ENCODE measurements at places on chromosomes 16 and 17. TPM values are rescaled to one million over a fixed set of nuclear protein-coding genes. Genes with fewer than 3 reads are reported as not detected.
A peak's percentile ranks its signal among the peaks of the same experiment; 100 is the strongest.

IRX6 gene
- total RNA-seq = 1.8 TPM

TENT4B gene
- total RNA-seq = 13.0 TPM

DNA sequence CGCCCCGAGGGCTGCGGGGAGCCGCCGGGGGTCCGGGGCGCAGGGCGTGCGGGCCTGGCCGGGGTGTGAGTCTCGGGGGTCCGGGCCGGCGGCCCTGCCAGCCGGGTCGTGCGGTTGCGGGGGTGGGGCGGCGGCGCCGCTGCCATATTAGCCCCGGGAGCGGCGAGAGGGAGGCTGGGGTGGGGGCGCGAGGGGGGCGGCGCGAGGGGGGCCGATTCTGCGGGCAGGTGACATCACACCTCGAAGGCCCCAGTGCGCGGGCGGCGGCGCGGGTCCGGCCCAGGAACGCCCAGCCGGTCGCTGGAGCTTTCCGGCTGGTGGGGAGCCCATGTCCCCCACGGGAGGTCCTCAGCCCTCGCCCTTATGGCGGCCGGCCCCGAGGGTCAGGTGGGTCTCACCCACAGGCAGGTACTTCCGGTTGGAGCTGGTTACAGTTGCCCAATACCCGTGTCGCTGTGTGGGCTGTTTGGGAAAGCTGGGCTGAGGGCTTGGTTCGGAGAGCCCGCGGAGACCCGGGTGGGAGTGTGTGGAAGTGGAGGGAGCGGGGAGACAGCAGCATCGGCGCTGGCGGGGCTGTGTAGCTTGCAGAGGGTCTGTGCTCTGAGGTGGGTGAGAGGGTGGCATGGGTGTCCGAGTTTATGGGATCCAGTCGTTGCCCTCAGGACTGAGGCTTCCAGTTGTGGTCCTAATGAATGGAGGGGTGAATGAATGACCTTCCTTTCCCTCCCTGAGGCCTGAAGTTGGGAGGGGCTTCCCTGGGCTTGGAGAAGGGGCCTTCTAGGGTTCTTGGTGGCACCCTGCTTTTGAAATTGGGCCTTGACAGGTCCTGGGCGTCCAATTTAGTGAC lies 804 bp downstream of the ATP6V0C start:
- peak overlapping the region; percentile 78 for H3K4me3 ChIP-seq
- peaks cover 10% of the 10 kb centered on the region for H3K36me3 ChIP-seq
- no peaks in the 10 kb centered on the region for H3K27me3 ChIP-seq

GRCh38 chr17:31544186-31544585 lies 152.7 kb downstream of the RAB11FIP4 start:
- no peak overlapping the region for H3K27ac ChIP-seq
- DNase-seq = peak; percentile 45
- H3K4me1 ChIP-seq = no peaks in the 10 kb centered on the region
- no peaks in the 10 kb centered on the region for H3K27me3 ChIP-seq
- H3K36me3 ChIP-seq = no peaks in the 10 kb centered on the region

DNA sequence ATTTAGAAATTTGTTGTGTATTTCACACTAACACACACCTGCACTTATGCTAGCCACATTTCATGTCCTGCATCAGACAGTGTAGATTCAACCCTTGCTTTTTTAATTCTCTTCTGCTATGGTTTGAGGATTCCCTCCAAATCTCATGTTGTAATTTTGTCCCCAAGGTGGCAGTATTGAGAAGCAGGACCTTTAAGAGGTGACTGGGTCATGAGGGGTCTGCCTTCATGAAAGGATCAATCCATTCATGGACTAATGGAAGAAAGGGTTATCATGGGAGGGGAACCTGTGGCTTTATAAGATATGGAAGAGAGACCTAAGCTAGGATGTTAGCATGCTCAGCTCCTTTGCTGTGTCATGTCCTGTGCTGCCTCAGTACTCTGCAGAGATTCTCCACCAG lies 1032.2 kb downstream of the CDH11 start:
- H3K27ac ChIP-seq = no peak overlapping the region
- no peaks in the 10 kb centered on the region for H3K36me3 ChIP-seq
- DNase-seq = no peak
- no peaks in the 10 kb centered on the region for H3K4me1 ChIP-seq
- no peaks in the 10 kb centered on the region for H3K27me3 ChIP-seq
- no peak overlapping the region for H3K4me3 ChIP-seq

DNA sequence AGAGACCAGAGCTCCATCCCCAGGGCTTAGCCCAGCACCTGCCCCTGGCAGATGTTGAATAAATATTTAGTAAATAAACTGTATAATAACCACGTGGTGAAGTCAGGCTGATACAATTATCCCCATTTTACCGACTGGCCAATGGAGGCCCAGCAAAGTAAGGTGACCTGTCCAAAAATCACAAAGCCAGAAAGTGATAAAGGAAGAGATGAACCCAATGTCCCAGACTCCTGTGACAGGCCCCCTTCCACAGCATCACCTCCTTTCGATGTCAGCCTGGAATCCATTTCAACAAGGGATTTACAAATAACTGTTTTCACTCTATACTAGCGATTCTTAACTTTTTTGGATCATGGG lies 5.5 kb downstream of the TVP23A start:
- H3K4me1 ChIP-seq = no peaks in the 10 kb centered on the region
- DNase-seq = no peak
- H3K36me3 ChIP-seq = no peaks in the 10 kb centered on the region
- no peaks in the 10 kb centered on the region for H3K27me3 ChIP-seq

DNA sequence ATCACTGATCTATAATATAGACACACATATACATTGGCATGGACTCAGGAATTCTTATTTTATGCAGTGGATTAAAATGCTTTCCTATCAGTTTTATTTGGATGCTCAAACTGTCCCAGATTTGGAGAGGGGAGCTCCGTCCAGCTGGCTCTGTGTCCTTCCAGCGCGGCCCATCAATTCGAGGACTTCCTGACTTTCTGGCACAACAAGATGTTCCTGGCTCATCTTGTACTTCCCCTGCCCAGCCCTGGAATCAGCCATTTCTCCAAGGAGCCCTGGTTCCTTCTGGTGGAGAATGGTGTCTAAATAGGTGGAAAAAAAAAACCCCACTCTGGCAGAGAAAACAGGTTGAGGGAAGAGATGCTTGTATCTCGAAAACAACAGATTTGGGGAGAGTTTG lies 94.5 kb downstream of the CRISPLD2 start:
- DNase-seq = no peak
- H3K4me1 ChIP-seq = peaks cover 6% of the 10 kb centered on the region
- peak overlapping the region; percentile 95 for H3K27ac ChIP-seq
- no peaks in the 10 kb centered on the region for H3K36me3 ChIP-seq

DNA sequence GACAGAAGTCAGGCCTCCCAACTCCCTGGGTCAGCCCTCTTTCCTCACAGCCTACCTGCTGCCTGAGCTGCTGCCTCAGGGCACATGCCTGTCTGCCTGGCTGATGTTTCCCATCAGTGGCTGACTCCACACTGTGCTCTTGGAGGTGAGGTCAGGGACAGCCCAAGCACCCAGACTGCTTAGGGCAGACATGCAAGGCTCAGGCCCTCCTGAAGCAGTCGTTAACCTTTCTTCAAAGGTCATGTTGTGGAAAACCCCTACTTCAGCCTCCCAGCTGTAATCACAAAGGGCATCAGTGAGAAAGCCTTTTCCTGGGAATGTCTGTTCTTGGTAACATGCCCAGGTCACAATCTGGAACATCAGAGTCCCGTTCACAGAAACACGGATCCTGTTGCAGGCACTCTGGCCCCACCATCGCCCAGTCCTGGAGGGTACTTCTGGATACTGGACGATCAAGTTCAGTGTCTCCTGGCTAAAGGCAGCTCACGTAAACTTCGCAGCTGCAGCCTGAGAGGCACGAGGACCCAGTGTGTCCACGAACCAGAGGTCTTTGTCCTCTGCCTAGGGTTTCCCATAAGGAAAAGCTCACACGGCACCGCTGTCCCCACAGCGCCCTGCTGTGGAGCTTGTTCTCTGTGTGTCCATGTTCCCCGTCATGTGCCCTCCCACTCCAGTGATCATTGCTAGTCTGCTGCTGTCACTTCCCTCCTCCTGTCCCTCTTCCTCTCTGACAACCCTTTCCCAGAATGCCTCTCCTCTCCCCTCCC lies 54.9 kb downstream of the GNAO1 start:
- H3K4me1 ChIP-seq = no peaks in the 10 kb centered on the region
- H3K4me3 ChIP-seq = no peak overlapping the region

DNA sequence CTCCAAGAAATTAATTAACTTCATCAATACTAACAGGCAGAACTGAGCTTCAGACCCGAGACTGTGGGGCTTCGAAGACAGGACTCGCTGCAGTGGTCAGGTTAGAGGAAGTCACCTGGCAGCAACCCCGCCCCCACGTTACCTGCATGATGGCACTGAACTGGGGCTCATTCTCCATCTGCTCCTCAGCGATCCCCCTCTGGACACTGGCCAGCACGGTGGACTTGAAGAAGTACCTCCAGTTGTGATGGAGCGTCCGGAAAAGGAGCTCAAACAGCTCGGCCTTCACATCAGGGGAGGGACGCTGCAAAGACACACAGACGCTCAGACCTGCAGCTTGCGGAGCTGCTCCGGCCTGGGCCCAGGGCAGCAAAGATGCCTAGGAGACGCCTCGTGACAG lies 40.9 kb upstream of the GSG1L start:
- peak; percentile 70 for DNase-seq
- peaks cover 100% of the 10 kb centered on the region for H3K36me3 ChIP-seq
- no peak overlapping the region for H3K27ac ChIP-seq
- H3K4me3 ChIP-seq = no peak overlapping the region
- no peaks in the 10 kb centered on the region for H3K27me3 ChIP-seq
- H3K4me1 ChIP-seq = peaks cover 11% of the 10 kb centered on the region

DNA sequence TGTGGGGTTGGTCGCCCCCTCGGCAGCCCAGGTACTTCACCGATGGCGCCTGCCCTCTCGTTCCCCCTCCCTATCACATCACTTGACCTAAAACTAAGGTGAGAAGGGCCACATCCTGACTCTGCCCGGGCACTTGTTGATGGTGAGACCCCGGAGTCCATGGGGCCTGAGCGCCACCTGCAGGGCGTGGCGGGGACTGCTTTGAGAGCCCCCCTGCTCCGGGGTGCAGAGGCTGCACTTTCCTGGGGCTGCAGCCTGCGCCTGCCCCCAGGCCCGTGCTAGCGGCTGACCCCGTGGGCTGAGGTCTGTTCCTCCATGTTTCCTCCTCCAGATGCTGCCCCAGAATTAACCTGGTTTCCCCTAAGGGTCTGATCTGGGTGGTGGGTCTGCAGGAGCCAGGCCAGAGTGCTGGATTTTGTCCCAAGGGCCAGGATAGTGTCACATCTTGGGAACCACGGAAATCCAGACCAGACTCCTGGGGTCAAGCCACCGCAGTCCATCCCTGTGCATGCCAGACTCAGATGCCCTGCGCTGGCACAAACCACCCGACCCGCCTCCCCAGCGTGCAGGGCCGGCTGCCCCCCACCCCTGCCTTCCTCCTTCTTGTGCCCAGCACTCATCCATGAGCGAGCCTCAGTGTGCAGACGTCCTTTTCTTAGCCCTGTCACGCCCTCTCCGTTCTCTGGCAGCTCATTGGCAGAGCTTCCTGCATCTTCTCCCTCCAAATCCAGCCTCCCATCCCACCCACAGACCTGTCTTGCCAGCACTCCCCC lies 2.7 kb downstream of the NDUFAF8 start:
- no peak overlapping the region for H3K4me3 ChIP-seq
- H3K27me3 ChIP-seq = no peaks in the 10 kb centered on the region
- no peak overlapping the region for H3K27ac ChIP-seq
- peaks cover 19% of the 10 kb centered on the region for H3K4me1 ChIP-seq
- peak; percentile 90 for DNase-seq

DNA sequence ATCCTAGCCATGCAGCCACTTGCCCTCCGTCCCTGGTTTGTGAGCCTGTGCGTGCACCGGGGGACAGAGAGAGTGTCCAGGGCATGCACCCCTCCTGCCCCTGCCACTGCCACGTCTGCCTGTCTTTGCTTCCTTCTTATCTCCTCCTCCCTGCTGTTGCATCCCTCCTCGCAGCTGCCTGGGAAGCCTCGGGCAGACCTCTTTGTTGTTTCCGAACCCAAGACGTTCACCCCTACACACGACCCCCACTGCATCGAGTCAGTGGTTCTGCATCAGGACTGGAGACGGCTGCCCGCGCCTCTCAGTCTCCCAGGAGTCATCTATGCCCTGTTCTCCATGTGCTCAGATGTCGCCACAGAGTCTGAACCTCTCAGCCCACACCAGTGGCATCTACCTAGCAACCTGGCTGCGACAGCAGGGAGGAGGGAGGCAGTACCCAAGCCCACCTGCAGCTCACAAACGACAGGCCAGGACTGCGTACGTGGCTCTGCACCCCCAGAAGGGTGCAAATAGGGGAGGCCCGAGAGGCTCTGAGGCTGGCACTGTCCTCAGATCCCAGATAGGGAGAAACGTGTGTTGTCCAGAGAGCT lies 5.2 kb downstream of the TIMP2 start:
- no peak overlapping the region for H3K4me3 ChIP-seq
- H3K4me1 ChIP-seq = peaks cover 35% of the 10 kb centered on the region
- peaks cover 17% of the 10 kb centered on the region for H3K27me3 ChIP-seq
- no peak for DNase-seq
- peak overlapping the region; percentile 11 for H3K27ac ChIP-seq

DNA sequence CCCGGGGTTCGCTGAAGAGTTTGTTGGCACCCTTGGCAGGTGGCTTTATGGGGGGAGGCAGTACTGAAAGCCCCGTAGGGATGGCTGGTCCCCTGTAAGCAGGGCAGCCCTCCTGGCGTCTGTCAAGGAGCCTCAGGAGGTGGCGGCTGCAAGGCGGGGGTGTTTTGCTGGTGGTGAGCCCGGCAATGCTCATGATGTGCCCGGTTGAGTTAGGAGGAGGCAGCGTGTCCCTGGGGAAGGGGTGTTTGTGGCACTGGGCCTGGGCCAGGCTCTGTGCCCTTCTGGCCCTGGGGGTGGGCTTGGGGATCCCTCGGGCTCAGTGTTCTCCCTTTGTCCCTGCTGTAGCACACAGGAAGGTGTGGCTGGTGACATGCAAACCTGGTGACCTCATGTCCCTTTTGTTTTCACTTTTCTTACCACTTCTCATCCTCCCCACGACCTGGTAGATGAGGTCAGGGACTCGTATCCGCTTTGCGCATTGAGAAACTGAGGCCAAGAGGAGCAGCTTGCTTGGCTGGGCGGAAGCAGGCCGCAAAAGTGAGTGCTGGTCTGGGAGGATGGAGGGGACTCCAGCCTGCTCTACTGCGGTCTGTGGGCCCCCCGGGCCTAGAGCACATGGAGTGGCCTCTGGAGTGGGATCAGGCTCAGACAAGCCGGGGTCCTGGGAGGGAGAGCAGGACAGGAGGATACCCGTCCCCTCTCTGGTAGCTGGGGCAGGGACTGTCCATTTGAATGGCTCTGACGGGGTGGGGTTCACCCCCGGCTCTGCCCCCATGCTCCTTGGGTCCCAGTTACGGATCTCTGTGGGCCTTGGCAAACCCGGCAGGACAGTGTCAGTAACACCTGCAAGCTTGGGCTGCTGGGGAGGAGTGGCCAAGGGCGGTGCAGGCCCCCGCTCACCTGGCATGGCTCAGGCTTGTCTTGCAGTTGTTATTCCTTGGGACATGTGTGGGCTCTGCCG lies 2.2 kb downstream of the SNN start:
- peaks cover 6% of the 10 kb centered on the region for H3K36me3 ChIP-seq
- DNase-seq = peak; percentile 84
- H3K27me3 ChIP-seq = no peaks in the 10 kb centered on the region
- peak overlapping the region; percentile 83 for H3K4me3 ChIP-seq
- H3K4me1 ChIP-seq = peaks cover 83% of the 10 kb centered on the region
